Forelimb muscle (tissue), 1 donor: ENCODE measurements at places on chromosomes 7 and 10.

- DNase-seq = no peak
Observed at GRCh38 chr10:125316436-125316835, 156.1 kb upstream of the CTBP2 start.

- DNase-seq = no peak
Observed at GRCh38 chr7:94178230-94178629, 174.1 kb upstream of the BET1 start.

GRCh38 chr7:151459726-151460473 is 20.0 kb upstream of the CRYGN start:
- peak; percentile 54 for DNase-seq

GRCh38 chr10:131899695-131900349 is 986 bp upstream of the PPP2R2D start:
- no peak for DNase-seq
